ENCODE measurements at places on chromosomes 4 and X.

- peak; percentile 60 for DNase-seq
Measured at GRCh38 chr4:52911684-52912294, 49.7 kb downstream of the RASL11B start.

GRCh38 chrX:153925739-153926551 lies at the start of gene ARHGAP4:
Gene ARHGAP4, minus strand, starts transcription at chrX:153926264. Its CDS starts 62 bp downstream, at chrX:153926202.
- no peak for DNase-seq

- DNase-seq, result no peak
Measured at GRCh38 chr4:178799204-178799603, 1357.0 kb upstream of the AGA start.

- DNase-seq, result no peak
Measured at GRCh38 chr4:65559270-65559669, 111.0 kb downstream of the EPHA5 start.

DNA sequence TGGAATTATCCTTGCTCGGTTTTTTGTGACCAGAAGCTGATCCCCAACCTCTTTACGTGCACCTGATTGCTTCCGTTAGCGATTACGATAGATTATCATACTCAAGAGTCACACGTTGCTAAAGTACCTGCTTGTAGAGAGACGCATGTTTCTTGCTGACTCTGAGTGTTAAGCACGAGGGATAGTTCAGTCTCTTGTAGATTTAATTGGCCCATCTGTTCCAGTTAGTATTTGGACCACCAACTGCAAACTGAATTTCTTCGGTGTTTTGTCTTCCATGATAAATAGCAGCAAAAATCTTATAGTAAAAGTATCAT lies 516 bp upstream of the COX18 start:
- no peak for DNase-seq

DNA sequence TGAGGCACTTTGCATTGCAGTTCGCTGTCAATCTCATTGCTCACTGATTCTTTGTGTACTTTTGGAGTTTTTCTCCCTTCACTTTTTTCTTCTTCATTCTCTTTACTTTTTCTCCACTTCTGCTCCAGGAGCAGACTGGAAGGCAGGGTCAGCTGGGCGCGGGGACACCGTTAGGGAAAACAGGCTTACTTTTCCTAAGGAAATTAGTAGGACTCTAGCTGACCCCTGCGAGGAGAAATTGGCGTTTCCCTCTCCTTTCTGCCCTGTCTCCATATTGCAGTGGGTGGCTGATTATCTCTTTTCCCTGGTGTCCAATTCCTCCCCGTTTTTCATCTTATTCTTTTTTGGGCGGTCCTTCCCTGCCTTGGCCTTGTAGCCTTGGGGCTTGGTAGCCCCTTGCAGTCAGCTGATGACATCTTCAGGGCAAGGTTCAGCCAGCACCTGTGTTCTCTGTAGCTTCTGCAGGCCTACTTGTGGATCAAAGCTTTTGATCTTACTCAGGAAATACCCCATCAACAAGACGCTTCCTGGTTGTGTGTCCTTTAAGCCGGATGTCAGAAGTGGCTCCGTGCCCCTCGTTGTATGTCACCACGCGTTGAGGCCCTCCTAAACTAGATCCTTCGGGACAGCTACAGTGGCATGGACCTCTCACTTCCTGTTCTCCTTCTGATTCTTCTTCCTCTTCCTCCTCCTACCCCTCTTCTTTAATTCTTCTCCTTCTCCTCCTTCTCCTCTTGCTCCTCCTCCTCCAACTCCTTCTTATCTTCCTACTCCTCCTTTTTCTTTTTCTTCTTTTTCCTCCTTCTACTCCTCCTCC lies 36.1 kb downstream of the NBDY start:
- no peak for DNase-seq

DNA sequence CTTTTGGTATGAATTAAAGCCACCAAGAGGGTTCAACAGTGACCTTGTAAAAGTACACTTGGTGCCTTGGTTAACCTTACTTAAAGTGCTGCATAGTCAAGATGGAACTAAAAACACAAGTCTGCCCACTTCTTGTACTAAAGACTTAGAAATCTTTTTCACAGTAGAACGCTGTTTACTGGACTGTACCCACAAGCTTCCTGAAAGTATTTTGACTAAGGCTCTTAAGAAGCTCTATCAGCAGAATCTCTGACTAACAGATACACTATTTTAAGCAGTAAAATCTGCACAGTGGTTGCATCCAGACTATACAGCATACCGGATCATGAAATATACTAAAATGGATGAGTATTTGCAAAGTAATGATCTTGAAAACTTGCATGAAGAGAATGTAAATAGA lies 7.2 kb downstream of the RAB28 start:
- DNase-seq, result no peak

DNA sequence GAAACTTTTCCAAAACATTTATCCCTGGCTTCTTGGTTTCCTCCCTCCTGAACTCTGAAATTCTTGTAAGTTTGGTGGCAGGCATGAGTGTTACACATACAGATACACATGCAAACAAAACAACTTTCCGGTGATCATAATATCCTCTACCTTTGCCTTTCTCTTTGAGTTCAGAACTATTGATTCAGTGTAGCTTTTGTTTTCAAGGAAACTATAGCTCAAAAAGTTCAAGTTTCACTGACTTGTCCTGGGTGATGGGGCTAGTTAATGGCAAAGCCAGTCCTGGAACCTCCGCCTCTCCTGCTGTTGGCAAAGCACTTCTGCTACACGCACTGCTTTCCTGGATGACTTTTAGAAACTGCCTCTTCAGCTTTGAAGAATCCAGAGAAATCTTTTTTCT lies 177.3 kb upstream of the FAT1 start:
- no peak for DNase-seq

GRCh38 chr4:76226418-76226817 lies 12.8 kb upstream of the SCARB2 start:
- DNase-seq, result no peak

- no peak for DNase-seq
Measured at GRCh38 chrX:33379839-33380238, 168.5 kb upstream of the DMD start.

- no peak for DNase-seq
Measured at GRCh38 chr4:38605753-38606586, 58.0 kb upstream of the KLF3 start.

DNA sequence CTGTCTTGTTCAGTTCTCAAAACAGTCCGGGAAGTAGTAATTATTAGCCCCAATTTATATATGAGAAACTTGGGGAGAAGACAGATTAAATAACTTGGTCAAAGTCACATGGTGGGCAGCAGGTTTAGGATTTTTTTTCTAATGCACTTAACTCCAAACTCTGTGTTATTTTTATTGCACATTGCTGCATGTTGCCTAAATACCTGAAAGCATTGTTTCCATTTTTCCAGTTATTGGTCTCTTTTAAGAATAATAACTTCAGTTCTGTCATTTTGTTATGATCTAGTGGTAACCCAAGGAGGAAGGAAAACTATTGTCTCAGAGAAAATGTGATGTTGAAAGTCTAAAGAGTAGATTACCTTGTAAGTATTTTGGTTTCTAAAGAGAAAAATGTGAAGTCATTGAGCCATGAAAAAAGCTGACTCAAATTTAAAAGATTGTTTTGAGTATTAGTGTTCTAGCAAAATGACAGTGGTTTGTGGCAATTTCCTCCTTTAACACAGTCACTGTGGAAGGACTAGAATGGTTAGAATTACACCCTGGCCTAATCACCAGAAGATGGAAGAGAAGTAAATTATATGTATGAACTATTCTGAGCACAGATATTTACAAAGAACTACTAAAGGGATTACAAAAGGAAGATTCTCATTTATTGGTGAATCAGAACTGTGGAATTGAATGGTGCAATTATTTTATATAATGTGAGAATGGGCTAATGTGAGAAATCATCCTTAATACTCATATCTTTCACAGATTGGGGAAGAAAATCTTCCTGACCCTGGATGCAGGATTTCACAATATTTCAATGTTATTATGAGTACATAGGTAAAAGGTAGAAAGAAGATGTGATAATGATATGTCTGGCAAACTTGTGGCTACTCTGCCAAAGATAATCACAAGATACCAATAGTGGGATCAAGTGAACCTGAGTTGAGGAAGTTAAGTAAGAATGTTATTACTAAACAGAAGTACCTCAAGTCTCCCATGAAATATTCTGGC lies 21.7 kb upstream of the CXCL8 start:
- no peak for DNase-seq

GRCh38 chrX:140132937-140133336 lies 167.6 kb upstream of the CXorf66 start:
- no peak for DNase-seq

DNA sequence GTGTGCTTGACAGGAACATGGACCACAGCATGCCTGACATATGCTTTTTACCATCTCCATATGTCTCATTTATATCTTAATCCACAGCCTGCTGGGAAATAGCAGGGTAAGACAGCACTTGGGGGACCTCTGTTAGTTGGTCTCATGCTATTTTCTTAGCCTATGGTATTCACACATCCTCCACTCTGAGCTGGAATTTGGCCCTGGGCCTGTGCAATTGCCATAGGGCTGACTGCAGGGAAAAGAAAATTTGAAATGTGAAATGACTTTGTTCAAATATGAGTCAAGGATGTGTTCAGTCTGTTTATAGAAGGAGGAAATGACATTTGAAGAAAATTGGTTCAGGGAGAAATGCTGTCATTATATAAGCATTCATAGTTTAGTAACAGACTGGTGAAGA lies 9.6 kb upstream of the MAP7D3 start:
- no peak for DNase-seq

DNA sequence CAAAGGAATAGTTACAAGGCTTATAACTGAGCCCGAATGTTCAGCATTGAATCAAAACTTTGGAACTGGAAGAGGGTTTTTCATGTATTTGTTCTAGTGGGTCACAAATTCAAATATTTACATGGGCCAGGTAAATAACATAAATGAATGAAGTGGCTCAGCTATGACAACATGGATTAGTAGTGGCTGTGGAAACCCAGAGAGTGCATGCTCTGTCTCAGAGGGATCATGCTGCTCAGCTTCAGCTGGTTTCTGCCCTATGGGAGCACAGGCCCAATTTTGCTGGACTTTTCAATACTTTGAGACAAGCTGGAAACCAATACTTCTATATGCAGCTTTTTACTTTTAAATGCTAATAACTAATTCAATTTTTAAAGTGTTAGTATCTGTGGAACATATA lies 394.0 kb upstream of the TEX13C start:
- DNase-seq, result no peak

GRCh38 chr4:51851937-51852290 lies 9.0 kb downstream of the DCUN1D4 start:
- no peak for DNase-seq

GRCh38 chr4:183624548-183624947 lies 34.4 kb downstream of the RWDD4 start:
- DNase-seq, result no peak

DNA sequence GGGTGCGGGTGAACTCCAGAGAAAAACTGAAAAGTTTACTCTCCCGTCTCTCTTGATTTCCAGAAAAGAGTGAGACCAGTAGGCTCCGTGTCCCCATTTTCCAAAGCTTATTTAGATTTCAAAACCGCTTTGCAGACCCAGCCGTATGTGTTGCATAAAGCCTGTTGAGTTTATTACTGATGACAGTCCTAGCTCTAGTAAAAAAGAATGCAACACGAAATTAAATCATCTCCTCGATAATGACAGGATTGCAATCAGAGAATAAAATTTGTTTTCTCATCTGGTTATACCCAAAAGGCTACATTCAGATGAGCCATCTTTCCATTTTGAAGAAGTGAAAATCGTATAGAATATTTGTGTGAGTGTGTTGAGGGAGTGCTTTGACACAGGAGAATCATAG lies 16.1 kb upstream of the VCX3A start:
- no peak for DNase-seq

GRCh38 chrX:74800062-74800461 lies 125.2 kb downstream of the NEXMIF start:
- no peak for DNase-seq

DNA sequence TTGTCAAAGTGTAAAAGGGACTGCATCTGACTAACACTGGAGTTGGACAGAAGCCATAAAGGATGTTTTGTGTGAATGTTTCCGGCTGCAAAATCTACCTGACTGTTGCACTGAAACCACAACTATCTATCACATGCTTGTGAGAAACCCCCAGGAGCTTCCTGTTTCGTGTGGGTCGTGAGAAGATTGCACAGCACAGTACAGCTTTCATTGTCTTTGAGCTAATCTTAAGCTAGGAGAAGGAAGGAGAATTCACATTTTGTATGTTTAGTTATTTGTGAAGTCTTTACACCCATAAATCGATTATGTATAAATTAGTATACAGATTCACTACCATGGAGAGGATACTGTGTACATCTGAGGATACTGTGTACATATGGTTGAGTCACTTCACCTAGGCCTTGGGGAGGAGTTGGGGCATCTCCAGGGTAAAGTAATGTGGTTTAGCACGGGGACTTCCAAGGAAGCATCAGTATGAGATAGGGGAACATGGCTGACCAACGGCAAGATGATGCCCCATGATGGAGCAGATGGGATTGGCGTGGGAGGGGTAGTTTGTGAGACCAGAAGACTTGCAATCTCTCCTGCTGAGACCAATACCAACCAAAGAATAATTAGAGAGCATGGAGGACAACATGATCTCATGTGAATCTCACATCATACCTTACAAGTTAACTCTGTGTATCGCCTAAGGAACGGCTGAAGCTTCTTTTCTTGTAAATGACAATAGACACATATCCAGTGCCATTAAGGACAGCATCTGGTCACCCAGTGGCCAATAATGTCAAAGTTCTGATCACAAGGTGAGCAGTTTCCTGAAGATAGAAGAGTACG lies 43.1 kb upstream of the FAM9C start:
- peak; percentile 24 for DNase-seq

GRCh38 chrX:121903961-121904360 lies 856.6 kb downstream of the GLUD2 start:
- no peak for DNase-seq

GRCh38 chr4:157667836-157668235 lies 447.3 kb downstream of the GRIA2 start:
- no peak for DNase-seq

DNA sequence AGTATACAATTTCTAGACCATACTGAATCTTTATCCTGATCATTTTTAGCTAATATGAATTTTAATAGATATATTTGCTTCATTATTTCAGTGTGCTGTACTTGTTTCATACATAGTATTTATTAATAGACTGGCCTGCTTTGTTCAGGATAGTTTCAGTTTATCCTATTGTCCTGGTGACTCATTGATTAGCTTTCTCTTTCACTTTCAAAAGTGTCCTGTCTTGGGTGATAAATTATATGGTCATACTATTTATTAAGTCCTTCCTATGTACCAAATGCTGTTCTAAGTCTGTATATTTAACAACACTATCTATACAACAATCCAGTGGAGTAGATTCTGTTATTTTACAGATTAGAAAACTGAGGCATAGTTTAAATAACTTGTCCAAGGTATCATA lies 153.8 kb upstream of the RAPGEF2 start:
- no peak for DNase-seq

Measured in activated T-cell treated with anti-CD3 and anti-CD28 coated beads for 1 hour (primary cell).